ENCODE measurements at places on chromosomes 1 and 21.

- DNase-seq = no peak
Observed at GRCh38 chr1:63703701-63704107, 70.1 kb upstream of the ROR1 start.

DNA sequence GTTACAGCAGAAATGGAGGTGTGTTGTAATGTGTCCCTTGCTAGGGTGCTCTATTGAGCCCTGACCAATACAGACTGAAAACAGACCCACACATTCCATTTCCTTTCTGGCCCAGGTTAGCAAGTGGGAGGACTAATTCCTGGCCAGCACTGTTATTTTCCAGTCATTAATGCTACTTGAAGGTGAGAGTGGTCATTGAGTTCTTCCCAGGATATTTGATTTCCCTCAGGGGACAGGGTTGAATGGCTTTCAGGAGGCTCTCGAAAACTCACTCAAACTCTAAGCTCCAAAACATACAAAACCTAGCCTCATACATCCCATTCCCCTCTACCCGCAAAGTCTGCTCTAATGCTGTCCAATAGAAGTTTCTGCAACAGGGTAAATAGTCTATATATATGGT lies 6.2 kb downstream of the LRRC52 start:
- DNase-seq = no peak

GRCh38 chr1:191752342-191752741 lies 405.9 kb upstream of the RGS18 start:
- DNase-seq = no peak

DNA sequence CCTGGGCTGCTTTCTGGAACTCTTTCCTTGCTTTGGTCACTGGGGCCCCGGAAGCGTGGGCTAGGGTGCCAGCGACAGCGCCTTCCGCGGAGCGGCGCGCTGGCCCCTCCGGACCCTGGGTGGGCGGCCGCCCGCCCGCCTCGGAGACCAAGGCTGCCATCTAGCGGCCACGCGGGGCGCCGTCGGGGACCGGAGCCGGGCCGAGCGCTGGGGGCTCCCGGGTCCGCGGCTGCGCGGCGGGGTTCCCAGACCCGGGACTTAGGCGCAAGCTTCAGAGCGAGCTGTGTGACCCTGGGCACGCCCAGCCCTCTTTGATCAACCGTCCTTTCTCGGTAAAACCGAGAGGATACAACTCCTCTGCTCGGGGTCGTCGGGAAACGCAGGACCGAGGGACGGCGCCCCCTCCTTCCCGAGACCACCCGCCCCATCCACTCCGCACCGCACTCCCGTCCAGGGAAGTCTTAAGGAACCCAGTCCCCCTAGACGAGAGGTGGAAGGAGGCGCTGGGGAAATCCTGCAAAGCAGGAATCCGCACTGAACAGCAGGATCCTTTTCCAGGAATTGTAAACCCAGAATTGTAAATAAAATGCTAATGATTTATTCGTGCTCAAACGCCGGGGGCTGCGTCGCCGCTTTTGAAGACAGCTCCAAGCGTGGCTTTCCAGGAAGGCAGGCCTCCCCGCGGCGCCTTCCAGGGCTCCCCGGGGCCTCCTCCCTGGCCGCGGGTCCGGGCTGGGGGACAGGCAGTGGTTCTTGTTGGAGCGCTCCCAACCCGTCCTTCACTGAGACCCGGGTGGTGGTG lies 41.2 kb downstream of the RRAGC start:
- DNase-seq = no peak

- no peak for DNase-seq
Observed at GRCh38 chr1:2643414-2644077, 10.7 kb upstream of the MMEL1 start.

DNA sequence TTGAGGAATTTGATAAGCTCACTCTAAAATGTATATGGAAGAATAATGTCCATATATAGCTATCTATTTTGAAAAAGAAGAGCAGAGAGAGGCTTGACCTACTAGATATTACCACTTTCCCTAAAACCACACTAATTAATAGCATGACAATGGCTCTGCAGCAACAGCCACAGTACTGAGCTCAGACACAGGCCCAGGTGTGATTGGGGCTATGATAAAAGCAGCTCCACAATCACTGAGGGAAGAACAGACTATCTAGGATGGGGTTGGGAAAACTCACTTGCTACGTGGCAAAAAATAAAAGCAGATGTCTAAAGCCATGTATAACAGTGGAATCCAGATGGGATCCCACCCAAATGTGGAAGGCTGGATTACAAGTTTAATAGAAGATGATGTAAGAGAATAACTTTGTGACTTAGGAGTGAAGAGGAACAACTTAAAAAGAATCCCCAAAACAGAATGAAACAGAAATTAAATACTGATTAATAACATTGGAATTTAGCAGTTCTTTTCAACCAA lies 80.8 kb upstream of the RAB4A start:
- DNase-seq = no peak

DNA sequence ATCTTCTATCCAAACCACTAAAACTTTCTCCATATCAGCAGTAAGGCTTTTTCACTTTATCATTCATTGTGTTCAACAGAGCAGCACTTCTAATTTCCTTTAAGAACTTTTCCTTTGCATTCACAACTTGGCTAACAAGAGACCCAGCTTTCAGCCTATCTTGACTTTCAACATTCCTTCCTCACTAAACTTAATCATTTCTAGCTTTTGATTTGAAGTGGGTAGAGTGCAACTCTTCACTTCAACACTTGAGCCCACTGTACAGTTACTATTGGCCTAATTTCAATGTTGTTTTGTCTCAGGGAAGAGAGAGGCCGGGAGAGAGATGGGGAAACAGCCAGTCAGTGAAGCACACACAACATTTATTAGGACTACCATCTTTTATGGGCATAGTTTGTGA lies 2.0 kb downstream of the UBE2G2 start:
- DNase-seq = no peak

- DNase-seq = no peak
Observed at GRCh38 chr1:203281851-203282661, 23.3 kb upstream of the BTG2 start.

DNA sequence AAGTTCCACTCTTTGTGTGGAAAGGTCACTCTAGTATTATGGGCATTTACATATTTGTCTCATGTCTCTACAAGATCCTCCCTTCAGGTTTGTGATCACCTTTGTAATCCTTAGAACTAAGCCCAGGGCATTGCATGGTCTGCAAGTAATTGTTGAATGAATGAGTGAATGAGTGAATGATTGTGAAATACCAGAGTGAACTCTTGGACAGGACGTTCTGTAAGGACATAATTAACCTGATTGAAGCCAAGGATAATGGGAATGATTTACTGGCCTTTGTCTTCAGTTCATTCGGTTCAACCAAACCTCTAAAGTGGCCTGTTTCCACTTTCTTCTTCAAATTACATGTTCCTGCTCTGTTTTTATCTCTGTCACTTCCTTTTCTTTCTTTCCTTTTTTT lies 83.0 kb upstream of the TSPAN2 start:
- no peak for DNase-seq

- no peak for DNase-seq
Observed at GRCh38 chr1:226872437-226872836, 2.0 kb downstream of the PSEN2 start.

- no peak for DNase-seq
Observed at GRCh38 chr1:29247571-29248273, 11.4 kb downstream of the PTPRU start.

DNA sequence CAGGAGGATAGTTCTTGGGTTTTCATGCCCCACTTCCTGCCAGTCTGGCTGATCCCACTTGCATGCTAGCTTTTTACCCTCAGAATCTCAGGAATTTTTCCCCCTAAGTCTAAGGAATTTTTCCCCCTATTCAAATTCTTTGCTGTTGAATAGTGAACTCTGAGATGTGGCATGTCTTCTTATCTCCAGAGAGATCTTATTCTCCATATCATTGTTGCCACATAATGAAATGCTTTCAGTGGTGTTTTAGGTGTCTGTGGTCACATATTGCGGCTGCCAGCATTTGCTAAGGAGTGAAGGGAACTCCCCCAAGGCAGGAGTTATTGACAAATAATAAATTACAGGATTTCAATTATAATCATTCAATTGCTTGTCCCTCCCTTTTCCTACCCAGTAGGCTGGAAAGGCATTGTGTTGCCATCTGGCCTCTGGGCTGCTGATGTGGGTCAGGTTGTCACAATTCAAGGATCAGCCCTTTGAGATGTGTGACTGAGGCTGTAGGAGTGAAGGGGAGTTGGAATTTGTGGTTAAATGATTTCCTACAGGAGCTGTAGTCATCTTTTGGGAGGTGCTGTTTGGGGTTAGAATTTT lies 3.9 kb upstream of the FLG start:
- DNase-seq = no peak

DNA sequence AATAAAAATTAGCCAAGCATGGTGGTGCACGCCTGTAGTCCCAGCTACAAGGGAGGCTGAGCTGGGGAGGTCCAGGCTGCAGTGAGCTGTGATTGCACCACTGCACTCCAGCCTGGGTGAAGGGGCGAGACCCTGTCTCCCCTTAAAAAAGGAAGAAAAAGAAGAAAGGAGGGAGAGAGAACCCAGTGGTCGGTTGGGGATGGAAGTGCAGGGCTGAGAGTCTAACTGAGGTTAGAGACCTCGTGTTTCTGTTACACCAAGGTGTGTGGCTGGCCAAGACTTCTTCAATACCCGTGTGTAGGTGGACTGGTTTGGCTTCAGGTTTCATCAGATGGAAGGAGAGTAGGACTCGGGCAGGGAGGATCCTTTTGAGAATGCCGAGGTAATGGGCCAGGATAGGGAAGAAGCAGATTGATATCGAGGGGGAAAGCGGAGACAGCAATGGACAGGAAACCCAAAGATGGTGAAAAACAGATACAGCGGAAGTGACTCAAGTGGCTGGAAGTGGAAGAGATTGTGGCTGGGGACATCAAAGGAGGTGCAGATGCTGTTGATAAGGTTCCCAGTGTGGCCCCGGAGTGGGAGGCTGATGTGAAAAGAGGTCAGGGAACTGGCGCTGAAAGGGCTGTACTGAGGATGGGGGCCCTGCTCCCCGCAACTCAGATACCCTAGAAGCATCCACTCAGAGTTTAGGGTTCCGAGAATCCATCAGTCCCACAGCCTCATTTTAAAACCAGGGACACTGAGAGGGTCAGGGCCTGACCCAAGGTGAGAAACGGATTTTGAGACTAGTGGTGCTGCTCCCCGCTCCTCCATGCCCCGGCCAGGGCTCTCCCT lies 681 bp upstream of the UBXN10 start:
- no peak for DNase-seq

DNA sequence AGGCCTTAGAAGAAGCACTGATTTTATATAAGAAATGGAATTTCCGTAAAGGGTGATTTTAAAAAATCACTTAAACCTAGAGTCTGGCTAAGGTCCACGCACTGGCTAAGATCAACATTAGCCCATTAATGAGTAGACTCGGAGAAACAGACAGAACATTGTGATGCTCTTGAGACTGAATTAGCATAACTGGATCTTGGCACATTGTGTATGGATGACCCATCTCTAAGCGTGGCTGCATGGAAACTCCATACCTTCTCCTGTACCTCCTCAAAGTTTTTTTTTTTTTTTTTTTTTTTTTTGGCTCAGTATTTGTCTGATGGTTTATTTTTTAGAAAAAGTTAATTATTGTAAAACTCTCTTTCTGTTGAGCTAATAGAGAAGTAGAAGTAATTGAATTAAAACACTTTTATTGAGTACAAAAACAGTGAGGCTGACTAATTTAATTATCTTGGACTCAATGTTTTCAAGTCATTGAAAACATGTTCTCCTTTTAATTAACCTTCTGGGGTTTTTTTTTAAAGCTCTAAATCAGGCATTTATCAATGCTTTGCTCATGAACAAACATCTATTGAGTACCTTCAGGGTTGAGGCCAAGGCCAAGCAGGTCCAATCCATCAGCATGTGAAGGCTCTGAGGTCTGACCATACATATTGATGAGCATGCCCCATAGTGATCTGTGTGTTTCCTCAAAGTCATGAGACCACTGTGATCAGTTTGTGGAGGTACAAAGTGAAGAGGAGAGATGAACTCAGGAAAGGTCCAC lies 74.0 kb downstream of the TLR5 start:
- DNase-seq = no peak

DNA sequence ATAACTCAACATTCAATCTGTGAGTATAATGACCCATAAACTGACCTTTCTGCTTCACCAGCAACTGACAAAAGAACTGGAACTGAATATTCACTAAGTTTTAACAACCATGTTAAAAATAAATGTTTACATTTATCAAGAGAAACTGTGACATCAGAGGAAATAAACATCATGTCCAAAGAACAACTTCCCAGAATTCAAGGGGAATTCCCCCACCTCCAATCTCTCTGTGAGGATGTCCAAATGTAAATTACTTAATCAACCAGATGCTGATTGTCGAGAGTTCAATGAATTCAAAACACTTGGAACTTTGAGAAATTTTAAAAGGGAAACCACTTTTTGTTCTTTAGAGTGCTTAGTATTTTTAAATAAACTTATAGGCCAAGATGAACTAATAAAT lies 365.6 kb upstream of the ADGRL2 start:
- no peak for DNase-seq

DNA sequence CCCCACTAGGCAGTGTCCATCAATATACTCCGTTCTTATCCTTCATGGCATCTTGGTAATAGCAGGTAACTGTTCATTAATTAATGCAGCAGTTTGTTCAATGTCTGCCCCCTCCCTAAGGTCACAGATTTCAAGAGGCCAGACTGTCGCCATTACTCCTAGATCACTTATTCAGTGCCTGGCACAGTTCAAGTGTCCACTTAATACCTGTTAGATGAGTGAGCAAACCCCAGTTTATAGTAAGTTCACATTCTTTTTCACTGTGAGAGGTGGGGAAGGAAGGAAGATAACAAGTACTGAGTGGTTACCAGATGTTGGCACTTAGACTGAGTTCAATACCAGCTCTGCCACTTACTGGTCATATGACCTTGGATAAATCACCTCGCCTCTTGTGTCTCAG lies 36.4 kb downstream of the OPRD1 start:
- no peak for DNase-seq

DNA sequence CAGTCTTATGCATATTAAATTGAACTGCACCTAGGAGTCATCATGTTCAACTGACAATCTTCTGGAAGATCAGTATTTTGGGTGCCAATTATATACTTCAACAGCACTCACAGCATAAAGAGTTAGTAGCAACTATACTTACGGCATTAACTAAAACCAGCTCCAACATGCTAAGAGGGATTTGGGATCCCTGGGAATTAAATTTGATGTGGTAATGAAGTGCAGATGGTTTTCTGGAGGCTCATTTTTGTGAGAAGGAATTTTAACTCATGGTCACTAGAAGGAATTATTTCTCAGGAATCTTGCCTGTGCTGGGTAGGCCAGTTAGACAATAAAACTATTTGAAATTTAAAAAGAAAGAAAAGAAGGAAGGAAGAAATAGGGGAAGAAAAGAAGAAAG lies 18.3 kb downstream of the IFI44 start:
- DNase-seq = no peak
